Stromal cell of bone marrow (primary cell): ENCODE measurements at places on chromosomes 2 and 18.

GRCh38 chr18:26483633-26484032, 64.7 kb downstream of the KCTD1 start:
- DNase-seq, result no peak

DNA sequence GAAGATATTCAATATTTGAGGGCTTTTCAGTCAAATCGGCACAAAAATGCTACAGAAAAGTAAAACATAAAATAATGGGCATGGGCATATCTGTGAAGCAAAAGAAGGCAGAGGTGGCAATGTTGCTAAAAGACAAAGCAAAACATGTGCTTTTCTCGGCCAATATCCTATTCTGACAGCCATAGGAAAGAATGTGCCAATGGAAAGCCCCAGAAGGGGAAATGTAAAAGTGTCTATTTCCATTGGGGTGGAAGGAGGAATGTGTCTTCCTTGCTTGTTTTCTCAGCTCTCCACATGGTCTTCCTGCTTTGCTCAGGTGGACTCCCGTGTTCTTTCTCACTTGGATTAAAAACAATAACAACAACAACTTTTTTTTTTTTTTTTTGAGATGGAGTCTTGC, 13.7 kb upstream of the PER2 start:
- no peak for DNase-seq

GRCh38 chr18:35470435-35470834, 27.3 kb downstream of the INO80C start:
- no peak for DNase-seq

DNA sequence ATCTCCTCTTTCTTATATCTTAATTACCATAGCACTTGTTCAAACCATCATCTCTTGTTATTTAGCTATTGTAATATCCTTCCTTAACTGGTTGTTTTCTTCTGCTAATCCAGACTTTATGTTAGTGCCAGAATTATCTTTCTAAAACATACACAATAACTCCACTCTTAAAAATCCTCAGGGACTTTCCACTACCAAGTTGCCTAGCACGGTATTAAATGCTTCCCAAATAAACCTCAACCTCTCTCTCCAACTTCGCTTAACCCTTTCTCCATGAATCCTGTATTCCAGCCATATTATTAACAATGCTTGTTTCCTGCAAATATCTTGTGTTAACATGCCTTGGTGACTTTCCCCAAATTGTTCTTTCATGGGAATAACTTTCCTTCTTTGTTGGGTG, 84.5 kb downstream of the FAM228A start:
- DNase-seq, result no peak
